Central memory CD4-positive, alpha-beta T cell (primary cell): ENCODE measurements at places on chromosomes 1 and 21.

GRCh38 chr1:221698579-221699349, 43.1 kb downstream of the DUSP10 start:
- no peak for DNase-seq

DNA sequence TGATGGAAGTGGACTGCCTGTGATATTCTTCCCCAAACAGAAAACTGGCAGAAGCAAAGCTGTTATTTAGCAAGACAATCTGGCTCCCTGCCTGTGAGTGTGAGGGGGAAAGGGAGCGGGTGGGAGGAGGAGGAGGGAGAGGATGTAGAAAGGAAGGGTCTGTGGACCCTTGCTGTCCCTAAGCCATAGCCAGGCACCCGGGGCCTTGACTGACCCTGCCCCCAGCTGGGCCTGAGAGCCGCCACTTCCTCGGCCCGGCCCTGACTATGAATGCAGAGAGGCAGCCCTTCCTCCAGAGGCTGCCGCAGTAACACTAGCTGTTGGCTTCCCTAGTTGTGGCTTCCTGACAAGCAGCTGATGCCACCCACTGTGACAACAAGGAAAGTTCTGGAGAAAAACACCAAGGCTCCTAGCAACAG, 13.9 kb downstream of the PLA2G2F start:
- DNase-seq, result no peak

DNA sequence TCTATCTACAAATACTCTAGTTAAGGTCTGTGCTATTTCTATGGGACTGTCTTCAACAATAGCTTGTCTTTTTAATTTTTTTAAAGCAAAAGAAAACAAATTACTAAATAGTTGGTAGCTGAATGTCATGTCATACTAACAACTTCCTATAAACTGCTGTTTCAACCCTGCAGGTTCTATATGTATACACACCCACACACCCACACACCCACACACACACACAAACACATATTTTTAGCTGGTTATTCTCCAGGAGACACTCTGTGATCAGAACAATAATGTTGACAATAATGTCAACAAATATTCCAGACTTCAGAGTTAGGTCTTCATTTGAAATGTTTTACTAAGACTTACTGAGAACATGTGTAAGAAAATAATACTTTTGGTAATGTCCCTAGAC, 66.7 kb downstream of the AK5 start:
- DNase-seq, result no peak

GRCh38 chr1:87155648-87156047, 173.0 kb upstream of the LMO4 start:
- DNase-seq, result no peak

GRCh38 chr21:23887725-23888306, 1719.5 kb downstream of the MRPL39 start:
- DNase-seq, result peak; percentile 38

DNA sequence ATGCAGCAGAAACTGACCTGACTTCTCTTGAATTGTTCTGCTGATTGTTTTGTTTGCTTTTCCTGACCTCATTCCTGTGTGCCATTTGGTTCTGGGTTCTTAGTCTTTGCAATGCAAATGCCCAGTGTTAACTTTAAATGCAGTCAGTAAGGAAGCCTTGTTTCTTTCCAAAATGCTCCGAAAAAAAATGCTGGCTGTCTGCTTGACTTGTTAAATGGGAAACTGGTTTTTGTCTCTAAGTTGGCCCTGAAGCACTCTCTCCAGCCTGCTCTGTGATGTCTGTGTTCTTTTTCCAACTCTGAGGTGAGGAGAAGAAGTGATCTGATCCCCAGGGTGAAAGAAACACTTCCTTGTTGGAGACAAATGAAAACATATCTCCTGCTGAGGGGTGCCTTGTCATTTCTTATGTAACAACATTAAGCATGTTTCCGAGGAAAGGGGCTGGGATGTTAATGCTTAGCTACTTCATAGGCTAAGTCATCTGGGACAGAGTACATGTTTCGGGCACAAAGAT, 256.3 kb upstream of the ADGRL4 start:
- DNase-seq, result no peak

DNA sequence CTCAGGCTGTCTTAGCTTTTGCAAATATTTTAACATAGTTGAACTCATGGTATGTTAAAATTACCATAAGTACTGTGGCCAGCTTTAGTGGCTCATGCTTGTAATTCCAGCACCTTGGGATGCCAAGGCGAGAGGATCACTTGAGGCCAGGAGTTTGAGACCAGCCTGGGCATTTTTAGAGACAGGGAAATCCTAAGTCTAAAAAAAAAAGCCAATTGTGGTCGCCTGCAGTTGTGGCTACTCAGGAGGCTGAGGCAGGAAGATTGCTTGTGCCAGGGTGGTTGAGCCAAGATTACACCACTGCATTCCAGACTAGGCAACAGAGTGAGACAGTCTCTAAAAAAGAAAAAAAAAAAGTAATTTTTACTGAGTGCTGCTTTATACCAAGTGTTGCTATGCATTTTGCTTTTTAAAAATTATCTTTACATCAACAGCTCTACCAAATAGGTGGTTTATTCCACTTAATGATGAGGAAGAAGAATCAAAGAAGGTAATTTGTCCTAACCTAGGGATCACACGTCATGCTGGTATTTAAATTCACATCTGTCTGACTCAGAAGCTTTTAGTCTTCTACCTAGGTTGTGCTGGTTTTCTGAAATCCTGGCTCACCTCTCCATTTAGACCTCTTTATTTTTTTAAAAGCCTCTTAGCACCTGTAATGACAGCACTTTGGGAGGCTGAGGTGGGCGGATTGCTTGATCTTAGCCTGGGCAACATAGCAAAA, 16.8 kb downstream of the PPP1R12B start:
- DNase-seq, result no peak

DNA sequence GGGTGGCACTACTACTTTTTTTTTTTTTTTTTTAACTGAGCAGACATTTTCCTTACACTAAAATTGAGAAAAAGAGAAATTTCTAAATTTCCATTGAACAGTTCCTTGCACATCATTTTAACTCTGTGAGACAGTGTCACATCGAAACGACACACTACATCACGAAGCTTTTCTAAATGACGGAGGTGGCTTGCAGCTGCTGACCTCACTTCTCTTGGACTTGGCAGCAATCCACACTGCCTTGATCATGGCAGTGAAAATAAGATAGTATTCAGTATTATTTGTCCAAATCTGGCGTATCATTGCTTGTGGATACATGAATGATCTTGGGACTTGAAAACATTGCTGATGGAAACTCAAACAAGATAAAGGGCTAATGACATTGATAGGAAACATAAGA, 80.3 kb upstream of the CYYR1 start:
- no peak for DNase-seq

DNA sequence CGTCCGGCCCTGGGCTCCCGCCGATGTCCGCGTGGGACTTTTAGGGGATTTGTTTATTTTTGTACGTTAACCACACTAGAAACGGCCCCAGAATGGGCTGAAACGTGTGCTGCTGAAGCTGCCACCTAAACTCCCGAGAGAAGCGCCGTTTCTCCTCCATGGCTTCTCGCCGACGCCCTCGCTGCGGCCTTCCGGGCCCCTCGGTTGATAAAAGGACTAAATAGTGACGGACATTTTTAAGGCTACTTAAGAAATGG, 678 bp upstream of the PTTG1IP start:
- DNase-seq, result no peak

DNA sequence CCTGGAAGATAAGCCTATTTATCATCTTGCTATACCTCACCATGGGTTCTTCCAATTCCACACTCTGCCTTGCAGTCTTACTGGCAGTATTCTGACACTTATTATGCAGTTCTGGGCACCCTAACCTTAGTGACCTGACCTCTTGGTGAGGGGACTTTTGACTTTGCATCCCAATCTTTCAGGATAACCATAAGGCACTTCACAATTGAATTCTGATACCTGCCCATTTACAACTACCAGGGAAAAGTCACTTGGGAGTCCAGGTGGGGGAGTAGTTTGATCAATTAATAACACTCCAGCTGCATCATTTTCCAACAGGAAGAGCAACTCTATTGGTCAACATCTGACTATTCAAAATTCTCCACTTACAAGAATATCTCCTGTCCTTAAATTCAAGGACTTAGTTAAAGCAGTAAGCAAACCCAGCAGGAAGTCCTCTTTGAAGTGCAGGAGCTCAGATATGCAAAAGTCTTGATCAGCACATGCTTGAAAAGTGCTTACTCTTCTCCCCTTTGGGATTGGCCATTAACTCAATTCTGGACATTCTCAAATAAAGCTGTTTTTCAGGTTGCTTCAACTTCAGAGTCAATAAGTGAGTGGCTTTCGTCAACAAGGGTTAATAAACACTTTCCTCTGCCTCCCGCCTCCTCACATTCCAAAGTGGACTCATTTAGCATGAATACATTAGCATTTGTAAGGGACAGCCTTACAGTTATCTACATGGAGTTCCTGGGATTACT, 177.4 kb upstream of the NRIP1 start:
- no peak for DNase-seq

- no peak for DNase-seq
Measured at GRCh38 chr1:116352349-116352813, 20.7 kb upstream of the ATP1A1 start.

GRCh38 chr1:233299450-233299849, 3.9 kb upstream of the PCNX2 start:
- no peak for DNase-seq

DNA sequence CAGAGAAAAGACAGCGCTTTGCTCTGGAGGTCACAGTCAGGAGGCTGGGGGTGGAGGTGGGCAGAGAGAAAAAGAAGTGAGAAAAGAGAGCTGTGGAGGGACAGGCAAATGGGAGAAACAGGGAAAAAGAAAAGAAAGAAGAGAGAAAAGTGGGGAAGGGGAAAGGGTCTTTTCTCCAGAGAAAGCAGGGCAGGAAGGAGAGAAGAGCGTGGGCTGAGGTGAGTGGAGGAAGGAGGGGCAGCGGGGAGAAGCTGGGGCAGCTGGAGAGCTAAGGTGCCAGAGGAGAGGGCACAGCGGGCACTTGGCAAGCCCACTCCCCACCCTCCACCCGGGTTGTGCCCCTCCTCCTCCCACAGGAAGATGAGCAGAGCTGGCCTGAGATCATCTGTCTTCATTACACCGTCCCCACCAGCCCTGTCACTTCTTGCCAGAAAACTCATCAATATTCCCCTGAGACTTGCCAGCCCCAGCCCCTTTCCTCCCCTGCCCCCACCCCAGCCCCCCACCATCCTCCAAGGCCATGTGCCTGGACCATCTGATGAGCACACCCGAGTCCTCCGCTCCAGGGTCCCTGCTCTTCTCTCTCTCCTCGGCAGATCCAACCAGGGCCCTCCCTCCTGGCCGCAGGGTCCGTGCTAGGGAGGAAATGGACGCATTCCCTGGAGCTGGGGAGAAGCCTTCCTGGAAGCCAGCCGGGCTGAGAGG, 17.0 kb upstream of the BLACAT1 start:
- no peak for DNase-seq

GRCh38 chr21:15729346-15729673, 472 bp upstream of the USP25 start:
- no peak for DNase-seq

- DNase-seq, result no peak
Measured at GRCh38 chr1:248834343-248834940, 3.6 kb upstream of the ZNF672 start.

DNA sequence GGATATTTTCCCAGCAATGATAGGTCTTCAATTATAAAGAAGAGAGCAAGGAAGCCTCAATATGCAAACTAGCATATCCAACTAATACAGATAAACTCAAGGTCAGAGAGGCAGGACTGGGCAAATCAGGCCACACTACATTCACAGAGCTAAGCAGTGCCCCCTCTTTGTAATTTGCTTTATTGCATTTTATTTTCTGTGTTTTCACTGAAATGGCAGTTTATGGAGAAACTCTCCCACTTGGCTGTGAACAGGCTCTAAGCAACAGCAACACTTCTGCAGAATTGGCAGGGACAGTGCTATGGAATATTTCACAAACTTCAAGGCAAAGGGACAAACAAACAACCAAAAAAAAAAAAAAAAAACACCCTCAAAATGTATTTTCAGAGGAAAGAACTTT, 93.4 kb upstream of the SOD1 start:
- DNase-seq, result no peak

GRCh38 chr1:212752252-212752933, 39.2 kb downstream of the NSL1 start:
- DNase-seq, result no peak

GRCh38 chr1:217029281-217030157, 306.3 kb upstream of the ESRRG start:
- DNase-seq, result no peak

DNA sequence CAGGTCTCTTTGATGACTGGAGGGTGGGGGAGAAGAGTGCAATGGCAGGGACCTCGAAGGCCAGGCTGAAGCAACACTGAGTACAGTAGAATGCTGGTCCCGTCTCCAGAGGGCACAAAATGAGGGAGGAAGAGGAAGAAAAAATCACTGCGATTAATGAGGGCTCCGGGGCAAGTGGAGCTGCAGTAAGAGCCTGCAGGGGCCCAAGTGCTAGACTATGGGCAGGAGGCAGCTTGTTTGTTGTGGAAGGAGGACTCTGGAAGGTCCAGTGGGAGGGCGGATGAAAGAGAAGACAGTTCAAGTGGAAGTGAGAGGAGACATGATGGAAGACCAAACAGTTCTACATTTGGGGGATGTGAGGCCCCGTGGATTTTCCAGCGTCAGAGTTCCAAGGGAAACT, 17.4 kb downstream of the TMCC2 start:
- DNase-seq, result no peak

GRCh38 chr21:20373031-20373430, 625.2 kb upstream of the NCAM2 start:
- DNase-seq, result no peak

- DNase-seq, result no peak
Measured at GRCh38 chr1:77354536-77354935, 72.7 kb downstream of the AK5 start.

DNA sequence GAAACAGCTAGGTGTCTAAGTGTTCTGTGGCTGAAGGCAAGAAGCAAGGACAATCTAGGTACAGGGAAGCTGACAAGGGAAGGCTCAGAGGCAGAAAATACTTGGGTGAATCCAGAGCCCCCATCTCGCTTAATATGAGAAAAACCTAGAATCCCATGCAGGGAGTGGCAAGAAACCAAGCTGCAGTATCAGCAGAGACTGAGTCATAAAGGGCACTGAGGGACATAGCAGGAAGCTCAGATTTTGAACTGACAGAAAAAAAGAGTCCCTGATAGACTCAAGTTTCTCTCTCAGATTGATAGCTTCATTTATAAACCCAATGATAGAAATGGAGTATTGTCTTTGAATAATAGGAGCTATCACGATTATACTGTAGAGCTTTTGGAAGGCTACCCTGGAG, 77.3 kb upstream of the KCNJ15 start:
- DNase-seq, result no peak

DNA sequence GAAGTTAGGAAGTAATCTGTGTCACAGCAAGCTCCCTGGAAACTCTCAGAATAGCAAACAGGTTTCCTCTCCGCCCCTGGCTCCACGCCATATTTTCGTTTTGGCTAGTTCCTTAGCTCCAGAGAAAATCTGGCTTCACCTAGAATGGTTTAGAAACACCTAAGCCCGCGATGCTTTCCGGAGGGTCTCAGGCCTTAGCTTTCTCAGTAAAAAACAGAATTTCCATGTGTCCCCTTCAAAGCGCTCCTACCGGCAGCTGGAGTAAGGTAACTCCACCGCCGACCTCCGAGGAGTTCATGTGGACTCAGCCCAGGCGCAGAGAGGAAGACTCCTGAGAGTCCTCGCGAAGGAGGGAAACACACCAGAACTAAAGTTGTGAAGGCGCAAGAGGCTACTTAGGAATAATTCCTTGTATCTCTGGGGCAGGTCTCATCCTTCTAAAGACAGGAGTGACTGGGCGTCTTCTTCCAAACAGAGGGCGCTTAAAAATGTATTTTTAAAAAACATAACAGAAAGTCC, 406 bp downstream of the KIAA0040 start:
- peak; percentile 34 for DNase-seq
